Prostate gland (tissue), 2 donors: ENCODE measurements at places on chromosomes 1 and 21.

- DNase-seq, result no peak
These were observed 2.4 kb downstream of the PGD start for GRCh38 chr1:10401281-10401680.

DNA sequence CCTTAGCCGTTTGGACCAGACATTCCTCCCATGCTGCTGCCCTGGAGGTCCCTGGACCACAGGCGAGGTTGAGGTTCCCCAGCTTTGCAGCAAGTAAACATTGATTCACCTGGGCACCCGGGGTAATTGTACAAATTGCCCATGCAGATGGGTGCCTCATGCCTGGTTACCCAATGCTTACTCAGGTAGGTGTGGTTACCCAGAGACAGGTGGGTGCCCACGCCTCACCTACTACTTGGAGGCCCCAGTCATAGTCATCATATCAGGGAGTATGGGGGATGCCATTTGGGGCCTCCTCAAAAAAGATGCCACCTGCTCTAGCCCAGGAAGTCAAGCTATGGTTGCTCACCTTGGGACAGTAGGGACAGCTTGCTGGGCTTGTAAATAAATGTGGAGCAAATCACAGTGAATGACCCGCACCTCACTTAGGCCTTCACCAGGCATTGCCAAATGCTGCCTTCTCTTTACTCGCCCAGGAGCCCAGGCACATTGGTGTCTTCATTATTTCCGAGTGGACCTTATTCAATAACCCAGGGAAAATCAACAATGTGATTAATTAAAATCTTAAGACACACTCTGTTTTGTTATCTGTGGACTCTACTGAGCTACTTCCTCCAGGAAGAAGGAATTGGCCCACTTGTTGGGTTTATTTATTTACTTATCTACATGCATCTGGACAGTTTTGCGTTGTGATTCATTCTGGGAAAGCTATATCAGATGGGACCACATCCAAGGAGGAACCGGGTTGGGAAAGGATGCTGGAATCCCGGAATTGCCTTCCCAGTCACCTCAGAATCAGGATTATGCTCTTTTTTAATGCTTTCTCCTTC is 35.6 kb upstream of the GRHL3 start:
- DNase-seq, result peak; percentile 36

DNA sequence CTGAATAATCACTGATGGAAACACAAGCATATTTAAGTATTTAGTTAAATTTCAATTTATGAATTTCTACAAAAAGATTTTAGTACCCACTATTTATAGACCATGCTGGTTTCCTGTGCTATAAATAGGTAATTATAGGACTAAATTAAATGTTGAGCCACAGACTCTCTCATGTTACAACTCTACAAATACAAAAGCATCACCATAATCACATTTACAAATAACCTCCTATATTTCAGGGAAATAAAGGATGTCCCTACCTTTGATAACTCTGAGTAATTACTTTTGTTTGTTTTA is 32.6 kb upstream of the CCDC190 start:
- no peak for DNase-seq

- DNase-seq, result no peak
These were observed 59.2 kb downstream of the CD34 start for GRCh38 chr1:207851696-207852095.

GRCh38 chr1:100321506-100321905 is 30.8 kb upstream of the CDC14A start:
- DNase-seq, result no peak

DNA sequence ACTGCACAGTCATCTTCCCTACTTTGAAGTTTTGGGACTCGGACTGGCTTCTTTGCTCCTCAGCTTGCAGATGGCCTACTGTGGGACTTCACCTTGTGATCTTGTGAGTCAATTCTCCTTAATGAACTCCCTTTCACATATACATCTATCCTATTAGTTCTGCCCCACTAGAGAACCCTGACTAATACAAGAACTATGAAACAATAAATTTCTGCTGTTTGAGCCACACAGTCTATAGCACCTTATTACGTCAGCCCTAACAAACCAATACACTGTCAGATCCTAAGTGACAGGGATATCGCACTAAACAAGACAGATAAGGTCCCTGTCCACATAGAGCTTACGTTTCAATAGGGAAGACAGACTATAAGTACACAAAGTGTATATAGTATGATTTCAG is 120.1 kb downstream of the PLPP3 start:
- no peak for DNase-seq

DNA sequence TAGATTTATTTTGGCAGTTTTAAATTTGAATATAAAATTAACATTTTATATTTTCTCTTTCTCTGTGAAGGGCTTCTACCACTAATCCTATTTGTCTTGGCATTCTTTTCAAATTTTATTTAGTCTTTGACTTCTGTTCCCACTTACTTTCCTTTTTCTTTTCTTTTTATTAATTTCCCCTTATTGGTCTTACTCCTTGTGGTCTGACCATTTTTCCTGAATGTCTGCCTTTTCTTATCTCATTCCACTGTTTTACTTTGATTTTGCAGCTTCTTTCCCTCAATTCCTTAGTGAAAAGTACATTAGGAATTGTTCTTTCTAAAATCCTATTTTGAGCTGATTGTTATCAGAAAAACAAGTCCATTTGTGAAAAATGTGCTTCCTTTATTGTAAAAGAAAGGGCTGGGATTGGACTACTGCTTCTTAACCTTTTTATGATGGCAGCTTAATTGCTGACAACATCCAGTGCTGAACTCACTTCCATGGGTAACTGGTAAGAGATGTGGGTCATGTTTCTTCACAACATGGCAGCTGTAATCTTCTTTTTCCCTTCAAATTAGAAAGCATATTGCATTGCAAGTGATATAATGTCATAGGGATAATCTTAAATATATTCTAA is 284.6 kb downstream of the DNM3 start:
- no peak for DNase-seq

- DNase-seq, result no peak
These were observed 169.7 kb downstream of the ATG4C start for GRCh38 chr1:62953633-62954032.

- no peak for DNase-seq
These were observed 15.0 kb downstream of the MATN1 start for GRCh38 chr1:30708361-30708728.

DNA sequence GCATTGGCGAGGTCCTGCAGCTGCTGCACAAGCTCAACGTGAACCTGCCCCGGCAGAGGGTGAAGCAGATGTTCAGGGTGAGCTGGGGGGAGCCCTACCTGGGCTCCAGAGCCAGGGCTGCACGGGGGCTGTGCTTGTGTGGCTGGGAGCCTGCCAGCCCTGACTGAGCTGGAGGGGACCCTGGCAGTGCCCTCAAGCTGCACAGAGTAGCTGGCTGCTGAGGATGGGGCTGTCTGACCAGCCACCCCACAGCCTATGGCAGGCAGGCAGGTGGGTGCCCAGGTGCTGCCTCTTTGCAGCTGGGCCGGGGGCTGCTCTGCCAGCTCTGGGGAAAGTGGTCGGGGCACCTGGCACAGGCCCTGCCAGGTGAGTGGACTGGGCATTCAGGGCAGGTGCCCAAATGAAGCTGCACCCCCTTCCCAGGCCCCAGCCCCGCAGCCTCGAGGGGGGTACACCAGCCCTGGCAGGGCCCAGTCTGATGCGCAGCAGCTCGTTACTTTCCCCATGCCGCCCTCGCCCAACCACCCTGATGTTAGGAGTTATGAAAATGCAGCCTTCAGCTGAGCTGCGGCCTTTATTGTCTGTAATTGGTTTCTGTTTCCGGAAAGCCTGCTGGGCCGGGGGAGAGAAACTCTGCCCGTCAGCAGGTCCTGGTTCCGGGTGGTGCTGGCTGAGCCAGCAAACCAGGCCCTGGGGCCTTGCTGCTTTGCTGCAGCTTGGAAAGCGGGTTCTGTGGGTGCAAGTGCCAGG is 4.3 kb downstream of the PLCH2 start:
- peak; percentile 50 for DNase-seq

DNA sequence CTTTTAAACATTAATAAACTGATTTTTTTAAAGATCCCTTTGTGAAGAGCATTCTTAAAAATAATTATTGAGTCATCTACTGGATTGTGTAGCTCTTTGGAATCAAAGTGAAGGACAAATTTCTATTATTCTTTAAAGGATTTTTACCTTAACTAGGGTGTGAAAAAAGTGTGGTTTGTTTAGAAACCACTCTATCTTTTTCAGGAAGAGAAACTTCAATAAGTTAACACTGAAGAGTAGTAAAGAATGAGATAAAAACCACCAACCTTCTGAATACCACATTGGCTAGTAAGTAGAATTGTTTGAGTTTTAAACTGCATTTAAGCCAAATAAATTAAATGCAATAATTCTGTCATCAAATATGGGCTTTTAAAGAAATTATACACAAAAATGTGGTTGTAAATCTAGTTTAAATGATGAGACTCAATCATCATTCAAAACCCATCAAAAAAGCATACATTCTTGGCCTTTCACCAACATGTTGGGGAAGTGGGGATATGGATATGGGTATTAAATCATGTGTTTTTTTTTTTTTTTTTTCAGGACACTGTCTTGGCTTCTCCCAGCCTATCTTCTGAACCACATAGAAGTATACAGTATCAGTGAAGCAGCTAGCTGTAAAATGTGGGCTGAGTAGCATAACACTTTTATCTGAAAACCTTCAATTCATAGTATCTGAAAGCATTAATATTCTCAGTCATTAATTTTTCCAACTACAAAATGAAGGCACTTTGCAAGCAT is 4.8 kb downstream of the S1PR1 start:
- DNase-seq, result no peak

DNA sequence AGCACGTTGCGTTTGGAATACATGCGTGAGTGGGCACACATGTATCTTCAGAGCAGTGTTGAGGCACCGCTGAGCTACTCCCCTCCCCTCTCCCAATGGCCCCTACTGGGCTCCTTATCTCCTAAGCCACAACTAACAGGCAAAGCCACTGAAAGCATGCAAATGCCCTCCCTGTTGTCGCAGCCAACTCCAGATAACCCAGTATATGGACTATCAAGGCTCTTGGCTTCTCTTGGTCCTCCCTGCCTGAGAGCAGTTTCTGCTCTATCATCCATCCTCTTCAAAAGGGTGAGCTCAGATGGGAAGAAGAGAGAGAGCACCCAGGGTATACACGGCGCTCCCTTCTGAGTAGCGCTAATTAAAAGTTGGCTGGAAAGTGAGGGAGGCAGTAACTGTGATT is 58.5 kb upstream of the CNTN2 start:
- no peak for DNase-seq

GRCh38 chr1:185017338-185017737 is 28.0 kb upstream of the RNF2 start:
- DNase-seq, result no peak

DNA sequence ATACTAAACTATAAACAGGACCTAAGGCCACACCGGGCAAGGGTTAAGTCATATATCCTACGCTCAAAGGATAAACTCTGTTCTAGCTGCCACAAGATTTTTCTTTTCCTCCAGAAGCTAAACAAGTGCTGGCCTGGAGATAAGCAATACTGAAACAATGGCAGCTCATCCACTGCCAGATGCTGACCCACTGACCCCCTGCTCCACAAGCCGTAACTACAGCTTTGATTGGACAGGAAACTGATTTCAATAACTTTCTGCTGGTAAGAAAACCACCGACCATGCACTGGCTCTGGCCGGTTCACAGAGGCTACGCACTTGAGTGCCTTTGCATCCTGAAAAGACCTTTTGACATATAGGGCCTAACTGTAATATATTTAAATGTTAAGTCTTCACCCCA is 51.3 kb upstream of the PLA2G2C start:
- DNase-seq, result no peak

DNA sequence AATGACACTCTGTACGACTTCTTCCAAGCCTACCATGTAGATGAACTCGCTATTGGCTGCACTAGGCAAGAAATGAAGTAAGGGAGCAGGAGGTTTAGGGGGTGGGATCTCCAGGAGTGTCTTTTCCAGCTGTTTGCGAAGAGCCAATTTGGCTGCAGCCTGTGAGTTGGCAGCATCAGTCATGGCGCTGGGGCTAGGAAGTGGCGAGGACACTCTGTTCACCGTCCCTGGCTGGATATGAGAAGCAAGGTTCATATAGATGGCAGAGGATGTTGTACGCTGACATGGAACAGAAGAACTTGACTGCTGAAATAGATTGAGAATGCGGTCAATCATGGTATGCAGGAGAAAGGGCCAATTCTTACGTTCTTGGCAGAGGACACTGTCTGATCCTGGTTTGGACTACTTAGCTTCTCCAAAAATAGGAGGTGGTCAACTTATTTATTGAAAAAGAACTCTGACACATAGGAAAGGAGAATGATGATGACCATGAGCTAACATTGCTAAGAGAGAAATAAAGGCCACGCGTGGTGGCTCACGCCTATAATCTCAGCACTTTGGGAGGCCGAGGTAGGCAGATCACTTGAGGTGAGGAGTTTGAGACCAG is 41.2 kb downstream of the SLC27A3 start:
- no peak for DNase-seq

DNA sequence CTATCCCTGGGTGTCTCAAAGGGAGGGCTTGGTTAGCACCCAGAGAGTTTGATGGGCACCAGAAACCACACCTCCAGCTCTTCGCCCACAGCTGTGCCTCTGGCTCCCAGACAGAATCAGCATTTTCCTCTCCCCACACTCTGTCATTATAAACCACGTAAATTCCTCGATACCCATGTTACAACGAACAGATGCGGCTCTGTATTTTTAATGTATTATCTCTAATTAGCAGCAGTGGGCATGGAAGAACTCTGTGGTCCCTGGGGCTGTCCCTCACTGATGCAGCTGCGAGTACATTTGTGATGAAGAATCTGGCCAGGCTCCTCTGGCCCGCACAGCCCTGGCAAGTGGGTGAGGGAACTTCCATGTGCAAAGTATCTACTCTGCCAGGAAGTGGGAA is 10.8 kb downstream of the HMGB4 start:
- no peak for DNase-seq

GRCh38 chr1:90705956-90706355 is 11.1 kb downstream of the BARHL2 start:
- no peak for DNase-seq

DNA sequence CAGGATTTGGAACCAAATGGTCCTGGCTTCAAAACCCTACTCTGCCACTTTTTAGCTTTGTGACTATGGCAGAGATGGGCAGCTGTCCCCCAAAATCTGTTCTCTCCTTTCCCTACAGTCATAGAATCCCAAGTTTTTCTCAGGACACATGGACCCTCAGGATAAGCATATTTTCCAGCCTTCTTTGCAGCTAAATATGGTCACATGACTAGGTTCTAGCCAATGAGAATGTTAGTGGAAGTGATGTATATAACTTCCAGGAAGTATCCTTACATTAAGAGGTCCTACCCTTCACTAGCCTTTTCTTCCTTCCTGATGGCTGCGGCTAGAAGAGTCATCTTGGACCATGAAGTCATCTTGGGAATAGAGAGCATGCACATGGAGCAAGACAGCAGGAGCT is 5.9 kb downstream of the IGSF3 start:
- DNase-seq, result no peak

GRCh38 chr1:113252166-113252565 is 138.1 kb upstream of the MAGI3 start:
- DNase-seq, result no peak

- no peak for DNase-seq
These were observed 21.5 kb downstream of the CDC73 start for GRCh38 chr1:193143285-193143684.
